NCI-H2029 (cell line): ENCODE measurements at places on chromosomes 3 and 15.

DNA sequence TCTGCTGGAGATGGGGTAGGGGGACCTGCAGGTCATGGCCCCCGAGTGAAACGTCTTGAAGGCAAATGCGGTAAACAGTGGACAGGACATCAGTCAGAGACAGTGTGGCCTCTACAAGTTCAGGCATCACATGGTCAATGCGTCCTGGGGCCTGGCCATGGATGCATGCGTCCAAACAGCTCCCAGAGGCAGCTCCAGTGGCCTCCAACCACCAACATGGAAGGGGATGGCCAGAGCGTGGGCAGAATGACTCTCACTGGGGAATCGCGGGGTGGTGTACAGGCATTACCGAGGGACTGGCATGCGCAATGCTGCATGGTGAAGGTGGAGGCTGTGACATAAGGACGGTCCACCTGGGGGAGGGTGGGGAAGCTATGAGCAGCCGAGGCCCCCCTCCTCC is 35.6 kb upstream of the IQSEC1 start:
- no peak for DNase-seq

- DNase-seq, result no peak
Observed at GRCh38 chr3:73529308-73530021, 95.3 kb downstream of the PDZRN3 start.

DNA sequence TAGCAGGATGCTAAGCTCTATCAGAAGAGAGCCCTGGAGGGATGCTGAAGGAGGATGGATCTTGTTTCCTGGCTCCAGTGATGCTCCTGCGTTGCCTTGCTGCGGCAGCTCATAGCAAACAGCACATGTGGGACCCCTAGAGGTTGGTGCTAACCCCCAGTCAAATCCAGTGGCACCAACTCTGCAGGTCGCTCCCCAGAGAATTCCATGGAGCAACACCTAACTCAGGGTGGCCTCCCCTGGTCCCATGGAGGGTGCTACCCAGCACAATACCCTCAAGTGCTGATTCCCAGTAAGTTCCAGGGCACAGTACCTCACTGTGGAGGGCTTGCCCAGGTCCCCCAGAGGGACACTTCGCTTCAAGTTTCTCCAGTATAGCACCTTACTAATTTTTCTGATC is 231.2 kb downstream of the NEK10 start:
- DNase-seq, result no peak

DNA sequence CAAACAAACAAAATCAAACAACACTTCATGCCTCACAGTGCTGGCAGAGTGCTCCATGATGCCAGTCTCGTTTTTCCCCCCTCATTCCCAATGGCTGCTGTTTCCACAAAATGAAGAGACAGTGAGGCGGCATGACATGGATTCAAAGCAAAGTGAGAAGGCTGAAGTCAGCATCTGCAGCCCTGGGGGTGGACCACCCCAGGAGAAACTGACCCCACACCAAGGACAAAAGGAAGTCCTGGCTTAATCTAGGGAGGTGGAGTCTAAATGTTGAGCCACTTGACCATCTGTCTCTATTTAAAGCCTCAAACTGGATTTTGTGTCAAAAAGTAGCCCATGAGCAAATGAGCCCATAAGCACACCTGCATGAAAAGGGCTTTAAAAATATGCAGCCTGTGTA is 151.2 kb upstream of the RORA start:
- no peak for DNase-seq

- DNase-seq, result no peak
Observed at GRCh38 chr15:35443376-35443775, 102.6 kb downstream of the DPH6 start.

DNA sequence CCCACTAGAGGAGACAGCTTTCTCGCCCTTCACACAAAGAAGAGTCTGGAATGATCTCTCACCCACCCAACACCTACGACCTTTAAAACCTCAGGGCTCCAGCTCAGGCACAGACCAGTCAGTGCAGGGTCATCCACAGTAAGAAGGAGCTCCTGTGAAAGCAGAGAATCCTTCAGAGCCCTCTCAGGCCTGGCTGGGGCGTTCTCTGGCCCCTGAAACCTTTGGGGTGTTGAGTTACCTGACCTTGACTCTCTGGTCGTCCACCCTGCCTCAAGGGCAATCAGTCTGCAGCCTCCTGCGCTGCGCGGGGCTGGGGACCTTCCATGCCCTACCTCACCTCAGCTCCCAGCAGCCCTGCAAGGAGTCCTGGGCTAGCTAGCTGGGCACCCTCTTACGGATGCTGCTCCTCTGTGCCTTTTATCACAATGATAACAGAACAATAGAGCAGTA is 106.2 kb downstream of the ADCY5 start:
- no peak for DNase-seq

DNA sequence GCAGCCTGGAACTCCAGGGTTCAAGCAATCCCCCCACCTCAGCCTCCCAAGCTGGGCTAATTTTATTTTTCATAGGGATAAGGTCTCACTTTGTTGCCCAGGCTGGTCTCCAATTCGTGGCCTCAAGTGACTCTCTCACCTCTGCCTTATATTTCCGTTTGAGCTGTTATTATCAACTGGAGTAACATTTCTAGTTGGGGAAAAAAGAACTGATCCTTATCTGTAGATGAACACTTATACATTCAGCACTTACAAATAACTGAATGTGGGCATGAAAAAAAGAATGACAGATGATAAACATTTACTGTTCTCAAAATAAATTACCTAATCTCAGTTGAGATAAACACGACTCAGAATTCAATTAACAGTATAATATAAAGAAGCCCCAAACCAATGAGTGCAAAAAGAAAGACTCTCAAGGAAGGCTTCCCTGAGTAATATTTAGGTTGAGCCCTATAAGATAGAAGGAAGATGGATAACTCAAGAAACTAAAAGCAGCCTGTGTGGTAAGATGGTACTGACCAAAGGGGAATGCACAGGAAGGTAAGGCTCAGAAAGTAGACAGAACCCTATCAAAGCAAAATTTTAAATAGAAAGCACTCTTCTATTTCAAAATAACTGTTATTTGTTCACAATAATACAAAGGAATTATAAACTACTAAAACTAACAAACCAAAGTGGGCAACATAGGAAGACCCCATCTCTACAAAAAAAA is 11.8 kb downstream of the UBE3A start:
- DNase-seq, result no peak

GRCh38 chr3:64687086-64687780 is 567 bp downstream of the ADAMTS9 start:
- no peak for DNase-seq

- DNase-seq, result no peak
Observed at GRCh38 chr15:85354948-85355347, 25.5 kb upstream of the AKAP13 start.

GRCh38 chr3:196757876-196758739 is 18.5 kb downstream of the PAK2 start:
- no peak for DNase-seq

- DNase-seq, result no peak
Observed at GRCh38 chr3:70564552-70564951, 252.1 kb upstream of the MDFIC2 start.

- DNase-seq, result no peak
Observed at GRCh38 chr3:176505878-176506621, 691.2 kb downstream of the TBL1XR1 start.

DNA sequence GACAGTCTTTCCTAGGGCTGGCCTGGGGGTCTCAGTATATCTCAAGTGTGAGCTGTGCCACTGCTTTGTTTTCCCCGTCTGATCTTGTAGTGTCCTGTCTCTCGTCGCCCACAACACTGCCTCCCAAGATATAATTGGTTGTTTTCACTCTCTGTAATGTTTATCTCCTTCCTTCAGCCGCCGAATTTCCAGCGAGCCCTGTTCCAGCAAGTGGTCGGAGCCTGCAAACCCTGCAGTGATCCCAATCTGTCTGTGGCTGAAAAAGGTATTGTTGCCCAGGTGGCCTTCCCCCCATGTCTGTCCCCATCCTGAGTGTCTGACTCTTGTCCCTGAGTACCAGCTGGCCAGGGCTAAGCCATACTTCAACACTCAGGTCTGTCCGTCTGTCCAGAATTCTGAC is 9.5 kb upstream of the MANF start:
- DNase-seq, result no peak

DNA sequence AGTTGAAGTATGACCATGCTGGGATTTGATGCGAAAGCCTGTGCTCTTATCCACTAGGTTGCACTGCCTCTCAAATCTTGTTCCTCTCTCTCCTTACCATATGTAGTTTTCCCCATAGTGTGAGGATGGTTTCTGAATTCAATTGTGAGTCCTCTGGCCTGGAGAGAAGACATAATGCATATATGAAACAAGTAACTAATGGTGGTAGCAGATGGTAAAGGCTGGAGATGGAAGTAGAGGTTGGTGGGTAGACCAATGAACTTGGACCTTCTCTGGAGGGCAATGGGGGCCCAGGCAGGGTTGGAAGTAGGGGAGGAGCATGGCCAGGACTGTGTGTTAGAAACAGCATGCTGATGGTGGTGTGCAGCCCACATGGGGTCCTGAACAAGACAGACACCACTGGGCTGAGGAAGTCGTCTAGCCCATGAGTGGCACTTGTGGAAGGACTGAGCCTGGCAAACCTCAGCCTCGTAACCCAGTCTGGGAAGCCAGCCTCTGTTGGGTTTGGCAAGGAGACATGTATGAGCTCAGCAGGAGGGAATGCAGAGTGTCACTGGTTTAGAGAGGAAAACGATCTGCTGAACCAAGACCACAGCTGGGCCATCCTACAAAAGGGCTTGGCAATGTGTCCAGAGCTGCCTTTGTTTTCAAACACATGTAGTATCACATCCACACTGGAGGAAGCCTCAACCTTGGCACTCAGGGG is 18.5 kb upstream of the LMCD1 start:
- DNase-seq, result peak; percentile 99

- DNase-seq, result no peak
Observed at GRCh38 chr15:70442616-70443321, 320.6 kb downstream of the UACA start.

GRCh38 chr15:69303337-69304181 is 4.8 kb downstream of the PAQR5 start:
- DNase-seq, result no peak

DNA sequence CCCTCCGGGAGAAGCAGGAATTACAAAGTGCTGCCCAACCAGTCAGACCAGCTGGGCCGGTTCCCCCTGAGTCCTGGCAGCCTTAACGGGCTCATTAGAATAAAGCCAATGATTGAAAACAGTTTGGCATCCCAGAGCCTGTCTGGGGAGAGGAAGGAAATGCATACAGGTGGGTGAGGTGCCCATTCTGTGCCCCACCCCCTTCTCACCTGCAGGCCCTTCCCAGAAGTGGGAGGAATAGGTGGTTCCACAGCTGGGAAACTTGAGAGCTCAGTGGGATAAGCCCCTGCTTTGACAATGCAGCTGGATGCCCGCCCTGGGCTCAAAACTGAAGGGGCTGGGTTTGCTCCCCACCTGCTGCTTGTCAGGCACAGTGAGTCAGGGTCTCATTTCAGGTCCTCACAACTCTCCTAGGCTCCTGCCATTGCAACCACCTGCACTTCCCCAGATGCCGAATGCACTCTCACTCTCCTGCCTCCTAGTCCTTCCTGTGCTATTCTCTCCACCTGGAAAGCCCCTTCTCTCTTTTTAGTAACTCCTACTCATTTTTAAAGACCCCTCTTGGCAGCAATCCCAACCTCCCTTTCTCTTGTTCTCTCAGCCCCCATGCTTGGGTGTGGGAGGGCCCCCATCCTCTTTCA is 5.5 kb upstream of the BUB1B start:
- DNase-seq, result peak; percentile 76

DNA sequence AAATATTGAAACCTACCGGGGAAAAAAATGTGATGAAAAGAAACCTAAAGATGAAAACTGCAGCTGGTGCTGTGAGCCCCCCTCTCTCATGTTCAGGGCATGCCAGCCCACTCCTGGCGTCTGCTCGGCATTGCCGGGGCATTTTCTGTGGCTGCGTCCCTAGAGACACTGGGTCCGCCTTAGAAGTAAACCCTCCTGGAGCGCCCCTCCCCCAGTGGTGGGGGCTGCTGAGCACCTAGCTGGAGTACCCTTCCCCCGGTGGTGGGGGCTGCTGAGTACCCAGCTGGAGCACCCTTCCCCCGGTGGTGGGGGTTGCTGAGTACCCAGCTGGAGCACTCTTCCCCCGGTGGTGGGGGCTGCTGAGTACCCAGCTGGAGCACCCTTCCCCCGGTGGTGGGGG is 24.5 kb upstream of the GABRA5 start:
- no peak for DNase-seq

GRCh38 chr3:107251819-107252218 is 125.4 kb upstream of the CCDC54 start:
- DNase-seq, result no peak

- no peak for DNase-seq
Observed at GRCh38 chr3:176967522-176967921, 229.8 kb downstream of the TBL1XR1 start.

DNA sequence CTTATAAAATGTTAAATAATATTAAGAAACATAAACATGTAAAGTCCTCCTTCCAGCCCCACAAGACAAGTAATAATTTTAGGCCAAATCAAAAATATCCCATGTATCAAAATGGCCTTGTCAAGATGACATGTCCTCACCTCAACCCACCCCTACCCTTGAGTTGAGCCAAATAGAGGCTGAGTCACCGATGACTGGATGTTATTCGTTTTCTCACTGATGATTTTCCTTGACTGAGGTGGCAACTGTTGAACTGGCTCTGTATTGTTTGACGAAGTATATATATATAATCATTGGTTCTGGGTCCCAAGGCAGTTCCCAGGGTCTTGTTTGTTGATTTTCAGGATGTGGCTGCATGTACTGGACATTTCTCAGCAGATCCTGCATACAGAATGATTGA is 75.3 kb downstream of the TMEM108 start:
- DNase-seq, result no peak

DNA sequence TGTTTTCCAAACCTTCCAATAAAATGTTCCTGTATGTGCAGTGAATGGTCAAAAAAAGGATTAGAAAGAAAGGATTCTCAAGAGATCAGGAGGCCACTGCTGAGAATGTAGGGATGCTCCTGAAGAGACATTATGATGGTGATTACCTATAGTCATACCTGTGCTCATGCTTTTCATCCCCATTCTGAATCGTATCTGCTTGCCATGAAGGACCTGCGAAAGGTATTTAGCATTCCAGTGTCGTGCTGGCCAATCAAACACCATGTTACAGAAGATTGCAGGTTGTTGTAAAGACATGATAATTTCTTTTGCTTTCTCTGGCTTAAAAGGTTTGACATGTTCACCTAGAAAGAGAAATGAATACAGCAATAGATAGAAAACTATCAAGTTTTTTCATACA is 16.1 kb downstream of the HSPBAP1 start:
- no peak for DNase-seq

GRCh38 chr3:43024181-43024885 is 45.2 kb downstream of the GASK1A start:
- no peak for DNase-seq

DNA sequence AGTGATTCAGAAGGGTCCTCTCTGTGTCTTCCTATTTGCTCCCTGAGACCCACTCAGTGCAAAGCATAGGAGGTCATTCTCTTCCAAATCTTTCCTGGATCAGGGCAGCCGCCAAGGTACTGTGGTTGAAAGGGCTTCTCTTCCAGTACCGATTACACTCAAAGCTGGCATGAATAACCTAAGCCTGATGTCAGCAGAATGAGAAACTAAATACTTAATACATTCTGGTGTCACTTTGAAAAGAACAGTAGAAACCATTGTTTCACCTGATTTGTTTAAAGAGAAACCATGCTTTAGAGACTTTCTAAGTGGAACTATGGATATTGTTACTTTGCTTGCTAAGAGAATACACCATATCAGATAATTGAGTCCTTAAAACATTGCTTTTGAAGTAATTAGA is 50.2 kb downstream of the PDHB start:
- DNase-seq, result no peak

- no peak for DNase-seq
Observed at GRCh38 chr3:145959457-145960088, 201.4 kb downstream of the PLOD2 start.

GRCh38 chr15:71273731-71274447 is 158.6 kb downstream of the THSD4 start:
- DNase-seq, result no peak

GRCh38 chr3:23889386-23889785 is 27.4 kb downstream of the NKIRAS1 start:
- DNase-seq, result no peak
